ENCODE measurements at places on chromosomes 6 and 20.
A peak's percentile ranks its signal among the peaks of the same experiment; 100 is the strongest.

DNA sequence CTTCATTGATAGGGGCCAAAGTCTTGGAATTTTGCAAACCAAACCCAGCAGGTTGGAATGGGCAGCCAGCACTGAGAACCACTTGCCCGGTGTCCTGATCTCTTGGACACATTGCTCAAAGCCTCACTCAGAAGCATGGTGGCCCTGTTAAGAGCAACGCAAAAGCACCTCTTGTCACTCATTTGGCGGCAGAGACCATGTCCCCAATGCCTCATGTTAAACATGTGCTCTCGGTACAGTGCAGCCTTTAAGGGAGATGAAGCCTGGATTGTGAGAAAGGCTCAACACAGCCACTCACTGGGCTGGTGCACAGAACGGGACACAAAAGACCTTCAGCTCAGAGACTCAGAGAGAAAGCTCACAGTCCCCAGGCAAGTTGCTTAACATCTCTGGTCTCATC, 298.4 kb upstream of the PRDM1 start:
- DNase-seq: no peak

GRCh38 chr6:37741757-37742400, 44.2 kb upstream of the MDGA1 start:
- no peak for DNase-seq

DNA sequence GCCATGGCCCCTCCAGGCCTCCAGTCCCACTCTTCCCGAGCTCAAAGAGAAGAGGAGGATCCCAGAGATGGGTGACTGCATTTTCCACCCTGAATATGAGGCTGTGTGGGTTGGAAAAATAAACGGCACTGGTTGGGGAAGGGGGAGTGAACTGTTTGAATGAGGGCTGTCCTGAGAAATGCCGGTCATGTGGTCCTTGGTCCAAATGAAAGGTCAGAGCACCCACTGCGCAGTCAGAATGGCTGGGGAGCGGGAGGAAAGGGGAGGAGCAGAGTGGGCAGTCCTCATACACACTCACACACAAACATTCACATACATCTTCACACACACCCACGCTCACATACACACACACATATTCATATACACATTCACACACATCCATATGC, 83.1 kb downstream of the MRPL14 start:
- peak; percentile 75 for DNase-seq

GRCh38 chr6:35218021-35218420, 4.3 kb downstream of the SCUBE3 start:
- DNase-seq: no peak

DNA sequence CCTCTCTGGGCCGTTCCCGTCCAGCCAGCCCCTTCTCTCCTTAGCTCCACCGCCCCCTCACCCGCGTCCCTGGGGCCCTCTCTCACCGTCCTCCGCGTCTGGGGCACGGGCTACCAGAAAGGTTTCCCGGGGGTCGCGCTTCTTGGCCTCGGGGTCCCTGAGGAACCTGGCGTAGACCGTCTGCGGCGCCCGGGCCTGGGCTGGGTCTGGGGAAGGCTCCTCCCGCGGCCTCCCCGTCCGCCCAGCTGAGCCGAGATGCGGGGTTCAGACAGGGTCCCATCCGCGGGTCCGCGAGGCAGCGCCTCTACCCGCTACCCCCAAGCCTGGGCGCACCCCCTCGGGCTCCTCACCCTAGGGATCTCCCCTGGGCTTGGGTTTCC, 1.1 kb downstream of the TULP1 start:
- DNase-seq: no peak

DNA sequence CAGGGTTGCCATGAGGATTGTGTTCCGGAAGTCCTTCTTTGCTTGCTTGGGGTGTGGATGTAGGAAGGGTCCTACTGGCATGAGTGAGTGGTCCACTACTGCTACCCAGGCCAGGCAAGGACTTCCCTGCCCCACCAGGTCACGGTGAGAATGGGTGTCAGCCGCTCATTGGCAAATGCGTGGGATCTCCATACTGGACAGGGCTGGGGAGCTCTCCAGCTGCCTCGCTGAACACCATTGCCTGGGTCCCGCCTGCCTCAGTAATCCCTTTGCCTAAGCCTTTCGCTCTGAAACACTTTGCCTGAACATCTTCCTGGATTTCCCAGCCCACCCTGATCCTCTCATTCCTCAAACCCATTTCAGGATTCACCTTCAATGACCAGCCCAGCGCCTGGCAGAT, 59.5 kb downstream of the CTCFL start:
- DNase-seq: no peak

GRCh38 chr6:11333132-11333849, 100.8 kb upstream of the NEDD9 start:
- no peak for DNase-seq

DNA sequence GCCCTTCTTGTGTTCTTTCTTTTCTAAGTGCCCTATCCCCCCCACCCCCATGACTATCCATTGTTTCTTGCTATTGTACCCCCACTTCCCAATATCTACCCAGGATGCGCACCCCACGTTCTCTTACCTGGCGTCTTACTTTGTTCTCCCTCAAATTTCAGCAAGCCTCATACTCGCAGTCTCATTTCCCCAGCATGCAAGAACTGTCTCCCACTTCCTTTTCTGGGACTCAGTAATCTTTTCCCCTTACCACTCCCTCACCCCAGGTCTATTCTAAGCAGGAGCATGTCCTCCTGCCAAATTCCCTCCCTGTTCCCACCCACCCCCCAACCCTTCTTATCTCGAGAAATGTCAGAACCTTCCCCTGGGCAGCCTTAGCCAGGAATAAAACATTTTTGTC, 1.7 kb upstream of the EHMT2 start:
- DNase-seq: no peak

GRCh38 chr6:40754461-40755045, 167.4 kb upstream of the LRFN2 start:
- DNase-seq: no peak

DNA sequence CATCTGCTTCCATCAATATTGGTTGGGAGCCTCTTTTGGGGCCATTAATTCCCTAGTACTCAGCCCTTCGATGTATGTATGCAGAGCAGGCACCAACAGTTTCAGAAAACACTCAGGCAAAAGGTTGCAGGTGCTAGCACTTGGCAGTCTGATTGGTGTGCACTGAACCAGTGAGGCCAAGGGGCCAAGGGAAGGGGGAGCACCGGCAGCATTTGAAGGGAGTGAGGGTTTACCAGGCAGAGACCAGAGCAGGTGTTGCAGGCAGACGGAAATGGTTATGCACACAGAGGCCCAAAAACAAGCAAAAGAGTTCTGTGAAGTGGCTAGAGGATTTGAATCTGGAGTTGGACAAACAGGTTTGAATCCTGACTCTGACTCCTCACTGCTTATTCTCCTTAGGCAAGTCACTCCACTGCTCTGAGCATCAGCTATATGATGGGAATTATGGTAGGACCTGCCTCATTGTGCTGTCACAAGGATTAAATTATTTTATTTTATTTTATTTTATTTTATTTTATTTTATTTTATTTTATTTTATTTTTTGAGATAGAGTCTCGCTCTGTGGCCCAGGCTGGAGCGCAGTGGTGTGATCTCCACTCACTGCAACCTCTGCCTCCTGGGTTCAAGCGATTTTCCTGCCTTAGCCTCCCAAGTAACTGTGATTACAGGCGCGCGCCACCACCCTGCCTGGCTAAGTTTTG, 58.1 kb upstream of the SHLD1 start:
- DNase-seq: no peak

DNA sequence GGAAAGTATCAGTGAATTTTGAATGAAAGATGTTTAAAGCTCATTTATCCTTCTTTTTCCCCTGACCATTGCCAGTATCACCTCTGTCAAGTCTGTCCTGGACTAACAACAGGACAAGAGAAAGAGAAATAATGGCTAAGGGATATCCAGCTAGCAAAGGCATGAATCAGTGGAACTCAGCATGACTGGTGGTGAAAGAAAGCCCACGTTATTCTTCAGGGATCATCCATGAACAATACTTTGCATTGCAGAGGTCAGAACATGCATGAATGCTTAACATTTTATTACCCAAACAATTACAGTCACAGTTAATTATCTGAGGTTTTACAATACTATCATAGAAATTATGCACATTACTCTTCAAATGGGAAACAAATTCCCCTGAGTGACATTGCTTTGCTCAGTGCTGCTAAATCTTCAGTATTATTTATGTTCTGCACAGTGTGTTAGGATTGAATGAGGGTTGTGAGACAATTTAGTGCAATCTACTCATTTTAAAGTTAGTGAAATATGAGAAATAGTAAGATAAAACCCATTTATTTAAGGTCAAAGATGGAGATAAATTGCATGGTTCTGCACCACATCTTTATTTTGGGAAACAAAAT, 350.7 kb downstream of the KHDRBS2 start:
- no peak for DNase-seq

DNA sequence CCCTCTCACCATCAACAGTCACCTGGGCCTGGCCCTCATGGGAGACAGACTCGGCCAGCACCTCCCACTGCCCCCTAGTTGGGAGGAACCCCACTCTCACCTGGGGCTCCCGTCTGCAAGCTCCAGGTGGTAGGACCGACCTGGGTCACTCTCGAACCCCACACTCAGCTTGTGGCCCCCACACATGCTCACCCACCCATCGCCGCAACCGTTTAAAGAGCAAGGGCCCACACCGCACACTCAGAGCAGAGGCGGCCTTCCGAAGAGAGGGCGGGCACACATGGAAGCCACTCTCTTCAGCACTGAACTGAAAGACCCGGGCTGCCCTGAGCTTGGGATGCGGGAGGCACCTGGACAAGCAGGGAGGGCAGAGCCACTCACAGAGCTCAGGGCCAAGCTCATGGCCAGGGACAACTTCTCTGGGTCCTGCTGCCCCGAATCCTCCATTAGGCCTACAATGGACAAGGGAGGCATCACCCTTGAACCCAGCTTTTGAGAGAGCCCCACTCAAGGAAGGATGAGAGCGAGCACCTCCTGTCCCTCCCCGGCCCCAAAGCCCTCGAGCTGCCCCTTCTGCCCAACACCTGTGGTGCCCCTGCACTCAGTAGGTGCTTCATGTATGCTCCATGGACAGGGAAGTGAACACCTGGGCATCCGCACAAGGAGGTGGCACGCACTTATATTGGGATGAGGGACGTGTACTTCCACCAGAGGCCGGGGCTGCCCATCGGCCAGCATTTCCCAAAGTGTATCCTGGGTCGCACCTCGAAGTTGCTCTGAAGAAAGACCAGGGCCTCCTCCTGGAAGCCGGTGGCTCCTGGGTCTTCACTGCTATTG, 50.4 kb downstream of the YTHDF1 start:
- no peak for DNase-seq

GRCh38 chr6:100229512-100229911, 235.2 kb downstream of the SIM1 start:
- no peak for DNase-seq

- DNase-seq: no peak
Observed at GRCh38 chr6:22062807-22063408, 233.9 kb downstream of the PRL start.

DNA sequence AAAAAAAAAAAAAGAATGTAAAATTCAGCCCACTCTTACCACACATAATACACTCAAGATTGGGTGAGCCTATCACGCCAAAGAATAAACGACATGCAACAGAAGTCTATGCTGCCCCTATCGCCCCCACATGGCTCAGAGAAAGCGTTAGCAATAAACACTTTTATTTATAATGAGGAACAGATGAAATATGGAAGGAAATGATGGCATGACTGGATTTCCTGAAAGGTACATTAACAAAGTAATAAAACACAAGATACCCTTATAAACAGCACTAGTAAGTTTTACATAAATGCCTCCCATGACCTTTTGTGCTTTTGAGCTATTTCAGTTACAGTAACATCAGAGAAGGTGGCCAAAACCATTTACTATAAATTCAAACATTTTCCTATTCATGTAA, 71.4 kb upstream of the SCAF8 start:
- DNase-seq: no peak

DNA sequence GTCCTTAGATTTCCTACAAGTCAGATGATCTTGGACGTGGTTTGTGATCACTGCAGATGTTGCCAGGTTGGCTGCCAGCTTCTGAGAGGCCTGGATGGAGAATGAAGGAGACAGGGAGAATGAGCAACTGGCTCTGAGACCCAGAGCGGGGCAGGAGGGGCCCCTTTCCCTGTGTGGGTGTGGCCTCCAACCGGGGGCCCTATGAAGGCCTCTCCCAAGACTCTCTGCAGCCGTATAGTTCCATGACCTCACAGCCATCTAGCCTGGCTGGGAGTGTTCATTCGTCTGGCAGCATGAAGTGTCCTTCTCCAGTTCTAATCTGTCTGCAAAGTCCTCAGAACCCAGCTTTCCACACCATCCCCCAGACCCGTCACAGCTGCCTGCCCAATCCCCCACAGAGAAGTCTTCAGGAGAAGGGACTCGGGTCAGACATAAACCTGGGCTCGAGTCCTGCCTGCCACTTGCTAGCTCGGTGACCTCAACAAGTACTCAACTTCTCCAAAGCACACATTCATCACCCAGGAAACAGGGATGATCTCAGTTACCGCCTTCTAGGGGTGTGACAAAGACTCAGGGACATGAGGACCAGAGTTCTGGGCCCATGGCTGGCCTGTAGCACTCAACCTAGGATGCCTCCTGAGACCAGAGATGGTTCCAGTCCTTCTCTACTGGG, 122.6 kb downstream of the EDN3 start:
- no peak for DNase-seq

DNA sequence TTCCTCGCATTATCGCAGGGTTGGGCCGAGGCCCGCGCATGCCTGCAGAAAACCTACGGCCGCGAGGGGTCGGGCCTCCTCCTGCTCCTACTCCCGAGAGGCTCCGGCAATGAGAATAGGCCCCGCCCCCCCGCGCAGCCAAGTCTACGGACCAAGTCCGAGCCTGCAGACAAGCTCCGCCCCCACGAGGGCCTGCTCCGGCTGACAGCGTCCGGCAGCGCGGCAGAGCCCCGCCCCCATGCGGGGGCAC, 3.1 kb upstream of the GPSM3 start:
- peak; percentile 100 for DNase-seq

GRCh38 chr6:32167154-32167760, 2.9 kb downstream of the EGFL8 start:
- no peak for DNase-seq

- DNase-seq: peak; percentile 22
Observed at GRCh38 chr6:107458672-107459282, 587 bp downstream of the PDSS2 start.

- no peak for DNase-seq
Observed at GRCh38 chr6:31900917-31901414, 920 bp downstream of the ZBTB12 start.

DNA sequence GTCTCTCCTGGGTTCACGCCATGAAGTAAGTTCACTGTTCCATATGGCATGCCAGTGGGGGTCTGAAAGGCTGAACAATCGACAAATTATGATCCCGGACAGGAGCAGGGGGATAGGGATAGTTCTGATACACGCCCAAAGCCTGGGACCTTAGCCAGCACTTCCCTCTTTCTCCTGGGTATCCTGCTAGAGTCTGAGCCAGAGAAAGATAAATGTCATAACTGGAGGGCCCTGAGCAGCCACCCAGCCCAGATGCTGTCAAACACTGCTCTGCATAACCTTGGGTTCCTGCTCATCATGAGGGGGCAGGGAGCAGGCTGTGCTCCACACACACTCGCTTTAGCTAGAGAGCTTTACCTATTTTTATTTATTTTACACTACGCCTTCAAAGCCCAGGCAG, 12.3 kb downstream of the EDEM2 start:
- DNase-seq: no peak

DNA sequence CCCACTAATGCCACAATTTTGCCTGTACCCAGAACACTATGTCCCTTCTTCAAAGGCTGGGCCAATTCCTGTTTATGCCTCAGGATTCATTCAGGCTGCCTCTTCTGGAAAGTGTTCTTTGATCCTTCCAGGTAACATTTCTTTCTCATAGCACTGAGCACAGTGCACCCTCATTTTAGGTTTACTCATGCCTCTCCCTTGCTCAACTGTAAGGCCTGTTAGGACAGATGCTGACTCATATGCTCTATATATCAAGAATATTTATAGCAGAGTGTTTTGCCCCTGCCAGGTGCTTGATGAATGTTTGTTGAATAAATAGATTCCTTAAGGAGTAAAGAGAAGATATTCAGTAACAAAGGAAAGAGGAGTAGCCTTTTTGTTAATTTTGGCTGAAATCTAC, 263.9 kb downstream of the PHF3 start:
- DNase-seq: peak; percentile 8

Measured in astrocyte of the spinal cord (primary cell).